ENCODE measurements at places on chromosomes 6 and 20.
A peak's percentile ranks its signal among the peaks of the same experiment; 100 is the strongest.

DNA sequence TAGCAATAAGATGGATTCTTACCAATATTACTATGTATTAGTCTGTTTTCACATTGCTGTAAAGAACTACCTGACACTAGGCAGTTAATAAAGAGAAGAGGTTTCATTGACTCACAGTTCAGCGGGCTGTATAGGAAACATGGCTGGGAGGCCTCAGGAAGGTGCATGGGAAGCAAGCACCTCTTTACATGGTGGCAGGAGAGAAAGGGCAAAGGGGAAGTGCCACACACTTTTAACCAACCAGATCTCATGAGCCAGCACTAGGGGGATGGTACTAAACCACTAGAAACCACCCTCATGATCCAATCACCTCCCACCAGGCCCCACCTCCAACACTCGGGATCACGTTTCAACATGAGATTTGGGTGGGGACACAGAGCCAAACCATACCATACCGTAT lies 40.7 kb upstream of the CCDC167 start:
- DNase-seq, result no peak

DNA sequence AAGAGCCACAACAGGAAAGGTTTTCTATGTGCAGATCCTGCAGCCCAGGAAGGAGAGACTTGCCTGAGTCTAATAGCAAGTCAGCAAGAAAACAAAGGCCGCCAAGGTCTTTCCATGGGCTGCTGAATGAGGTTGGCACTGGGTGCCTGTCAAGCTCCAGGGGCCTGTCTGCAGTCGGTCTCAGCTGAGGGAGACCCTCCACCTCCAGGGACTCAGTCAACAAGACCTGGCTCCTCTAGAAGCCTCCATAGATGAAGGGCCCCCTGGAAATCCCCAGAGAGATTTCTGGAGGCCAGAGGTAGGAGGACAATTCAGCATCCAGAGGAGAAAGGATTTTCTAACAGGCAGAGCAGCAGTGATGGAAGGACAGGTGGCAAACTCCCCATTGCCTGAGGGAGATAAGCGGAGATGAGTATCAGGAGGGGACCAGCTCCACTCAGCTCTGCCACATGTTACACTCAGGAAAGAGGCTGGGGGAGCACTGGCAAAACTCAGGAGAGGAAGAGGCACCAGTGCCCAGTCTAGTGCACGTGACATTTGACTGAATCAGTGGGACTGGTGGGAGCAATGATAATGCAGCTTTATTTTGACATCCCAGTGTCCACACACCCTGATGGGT lies 33.5 kb upstream of the FKBP1A start:
- DNase-seq, result no peak

DNA sequence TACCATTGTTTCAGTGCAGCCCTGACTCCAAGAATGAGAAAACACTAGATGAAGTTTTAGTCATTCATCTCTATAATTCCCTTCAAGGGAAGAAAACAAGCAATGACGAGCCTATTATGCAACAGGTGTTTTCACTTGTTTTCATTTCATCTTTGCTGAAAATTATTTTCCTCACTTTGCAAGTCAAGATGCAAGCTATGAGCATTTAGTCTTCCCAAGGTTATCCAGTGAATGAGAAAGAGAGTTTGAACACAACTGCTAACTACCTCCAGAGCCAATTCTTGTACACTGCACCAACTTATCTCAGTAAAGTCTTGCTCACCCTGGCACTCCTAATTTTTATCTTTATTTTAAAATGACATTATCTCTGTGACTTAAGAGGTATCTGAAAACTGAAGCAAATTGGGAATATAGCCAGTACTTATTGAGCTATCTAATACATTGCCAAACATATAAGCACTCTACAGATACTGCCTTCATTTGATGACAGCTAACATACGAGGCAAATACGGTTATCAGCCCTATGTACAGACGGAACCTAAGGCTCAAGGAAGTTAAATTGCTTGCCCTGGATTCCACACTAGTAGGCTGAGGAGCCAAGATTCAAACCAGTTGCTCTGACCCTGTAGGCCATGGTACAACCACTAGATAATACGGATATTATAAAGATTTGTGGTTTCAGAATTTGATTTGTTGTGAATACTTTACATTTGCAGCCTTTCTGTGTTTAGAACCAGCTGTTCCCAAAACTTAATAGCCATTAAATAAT lies 36.8 kb downstream of the MOXD1 start:
- DNase-seq, result no peak

DNA sequence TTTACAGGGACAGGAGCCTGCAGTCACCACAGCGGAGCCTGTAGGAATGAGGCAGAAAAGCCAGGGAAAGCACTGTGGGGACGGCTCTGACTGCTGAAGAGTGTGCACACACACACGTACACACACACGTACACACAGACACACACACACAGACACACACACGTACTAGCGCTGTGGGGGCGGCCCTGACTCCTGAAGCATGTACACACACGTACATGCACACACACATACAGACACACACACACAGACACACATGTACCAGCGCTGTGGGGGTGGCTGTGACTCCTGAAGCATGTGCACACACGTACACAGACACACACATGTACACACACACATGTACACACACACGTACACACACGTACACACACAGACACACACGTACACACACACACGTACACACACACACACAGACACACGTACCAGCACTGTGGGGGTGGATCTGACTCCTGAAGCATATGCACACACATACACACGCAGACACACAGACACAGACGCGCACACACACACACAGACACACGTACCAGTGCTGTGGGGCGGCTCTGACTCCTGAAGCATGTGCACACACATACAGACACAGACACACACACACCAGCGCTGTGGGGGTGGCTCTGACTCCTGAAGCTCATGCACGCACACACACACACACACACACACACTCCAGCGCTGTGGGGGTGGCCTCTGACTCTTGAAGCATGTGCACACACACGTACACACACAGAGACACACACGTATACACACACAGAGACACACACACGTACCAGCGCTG lies 127.3 kb downstream of the DLL1 start:
- no peak for DNase-seq

GRCh38 chr20:24095756-24096155 lies 107.2 kb upstream of the GGTLC1 start:
- no peak for DNase-seq

DNA sequence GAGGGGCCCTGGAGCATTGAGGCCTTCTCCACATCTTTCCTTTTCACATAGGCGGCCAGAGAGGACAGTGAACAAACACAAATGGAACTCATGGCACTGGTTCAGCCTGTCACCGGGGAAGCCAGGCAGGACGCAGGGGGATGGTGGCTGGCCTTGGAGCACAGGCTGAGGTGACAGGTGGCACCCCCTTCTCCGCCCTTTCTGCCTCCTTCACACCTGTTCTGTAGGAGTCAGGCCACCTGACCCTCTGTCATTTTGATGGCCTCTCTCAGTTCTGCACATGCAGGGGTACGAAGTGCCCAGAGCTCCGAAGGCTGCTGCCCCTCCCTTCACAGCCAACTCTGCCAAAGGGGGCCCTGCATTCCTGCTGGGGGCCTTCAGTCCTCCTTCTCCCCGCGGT lies 60.8 kb downstream of the CD40 start:
- no peak for DNase-seq

GRCh38 chr20:1894471-1894950 lies 696 bp upstream of the SIRPA start:
- peak; percentile 71 for DNase-seq

- DNase-seq, result no peak
These were observed 1040.0 kb upstream of the MAP3K7 start for GRCh38 chr6:91626911-91627310.

GRCh38 chr6:40532349-40533000 lies 54.7 kb downstream of the LRFN2 start:
- no peak for DNase-seq

DNA sequence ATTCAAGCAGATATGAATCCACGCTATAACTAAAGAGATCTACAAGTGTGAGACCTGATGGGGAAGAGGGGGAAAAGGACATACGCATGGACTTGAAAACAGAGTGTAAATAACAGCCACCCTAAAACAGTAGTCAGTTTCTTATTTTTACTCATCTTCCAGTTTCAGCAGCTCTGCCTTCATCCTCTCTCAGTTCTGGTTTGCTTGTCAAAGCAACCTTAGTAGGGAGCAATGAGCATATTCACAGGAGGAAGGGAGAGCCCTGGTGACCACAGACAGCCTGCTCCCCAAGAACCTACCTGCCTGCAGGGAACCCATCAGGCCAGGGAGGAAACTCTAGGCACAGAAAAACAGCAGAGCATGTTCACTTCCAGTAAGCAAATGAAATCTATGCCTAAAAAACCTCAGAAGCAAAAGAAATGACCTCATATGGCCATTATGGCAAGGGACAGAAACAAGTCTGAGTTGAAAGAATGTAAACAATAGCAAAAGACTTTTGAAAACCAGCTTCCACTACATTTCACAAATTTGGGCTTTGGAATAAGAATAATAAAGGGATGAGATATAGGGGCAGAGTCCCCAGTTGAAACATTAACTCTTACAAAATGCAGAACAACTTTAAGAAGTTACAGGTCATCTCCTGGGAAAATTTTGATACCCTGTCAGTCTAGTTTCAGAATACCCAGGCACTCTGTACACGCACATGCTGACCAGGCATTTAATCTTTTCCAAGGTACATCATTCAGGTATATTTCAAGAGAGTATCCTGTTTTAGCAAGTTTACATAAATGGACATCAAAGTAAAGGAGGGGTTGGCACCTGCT lies 120.8 kb upstream of the BCLAF1 start:
- DNase-seq, result no peak

- DNase-seq, result peak; percentile 35
These were observed 39.4 kb downstream of the ZBTB46 start for GRCh38 chr20:63791497-63792156.

- DNase-seq, result no peak
These were observed 135.7 kb upstream of the CCDC28A start for GRCh38 chr6:138637822-138638221.

DNA sequence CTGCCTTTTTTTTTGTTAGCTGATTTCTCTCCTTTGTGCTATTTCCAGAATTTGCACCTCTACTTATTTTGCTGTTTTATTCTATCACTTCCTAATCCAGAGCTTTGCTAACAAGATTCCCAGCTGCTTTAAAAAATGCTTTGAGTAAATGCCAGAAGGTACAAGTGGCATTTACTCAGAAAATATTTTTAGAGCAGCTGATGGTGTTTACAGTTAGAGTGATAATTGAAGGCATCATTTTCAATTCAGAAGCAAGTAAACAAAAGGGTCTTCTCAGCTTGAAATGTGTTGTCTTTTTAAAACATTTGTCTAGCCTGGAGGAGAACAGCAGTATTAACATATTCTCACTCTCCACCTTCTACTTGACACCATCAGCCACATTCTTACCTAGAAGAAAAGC lies 99.9 kb downstream of the OTOR start:
- DNase-seq, result no peak

DNA sequence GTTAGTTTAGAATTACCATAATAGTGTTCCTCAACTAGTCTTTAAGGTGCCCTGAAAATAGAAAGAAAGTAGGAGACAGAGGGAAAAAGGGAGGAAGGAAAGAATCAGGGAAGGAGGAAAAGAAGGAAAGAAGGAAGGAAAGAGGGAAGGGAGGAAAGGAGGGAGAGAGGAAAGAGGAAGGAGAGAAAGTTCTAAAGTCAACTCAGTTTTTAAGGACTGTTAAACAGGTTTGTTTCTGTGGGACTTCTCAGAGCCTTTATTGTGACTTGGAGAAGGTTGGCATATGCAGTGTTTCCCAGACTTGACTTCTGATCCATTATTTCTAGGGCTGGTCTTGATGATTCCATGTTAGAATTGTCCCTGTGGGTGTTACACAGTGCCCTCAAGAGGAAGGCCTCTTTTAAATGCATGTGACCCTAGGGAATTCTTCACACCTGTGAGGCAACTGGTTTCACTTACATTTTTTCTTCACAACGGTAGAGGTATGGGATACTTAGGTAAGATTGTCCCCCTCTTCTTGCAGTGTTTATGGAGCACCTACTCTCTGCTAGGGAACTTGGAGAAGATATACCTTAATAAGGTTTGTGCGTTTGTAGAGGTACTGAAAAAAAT lies 132.7 kb upstream of the GMDS start:
- no peak for DNase-seq

GRCh38 chr20:49420811-49421295 lies 61.6 kb downstream of the KCNB1 start:
- DNase-seq, result no peak

DNA sequence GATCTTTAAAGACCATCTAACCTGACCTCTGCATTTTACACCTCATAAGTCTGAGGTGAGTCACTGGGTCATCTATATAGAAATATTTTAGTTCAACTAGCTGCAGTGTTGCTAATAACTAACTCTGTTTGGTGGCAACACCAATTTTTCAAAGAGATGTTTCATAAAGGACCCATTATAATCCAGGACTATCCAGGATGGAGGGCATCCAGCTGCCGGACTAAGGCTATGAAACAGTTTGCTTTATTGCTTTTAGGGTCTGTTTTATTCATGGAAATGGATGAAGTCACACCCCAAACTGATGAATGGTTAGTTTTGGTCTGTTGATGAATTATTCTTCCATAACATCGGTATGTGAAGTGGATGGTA lies 204.2 kb upstream of the GMDS start:
- no peak for DNase-seq

DNA sequence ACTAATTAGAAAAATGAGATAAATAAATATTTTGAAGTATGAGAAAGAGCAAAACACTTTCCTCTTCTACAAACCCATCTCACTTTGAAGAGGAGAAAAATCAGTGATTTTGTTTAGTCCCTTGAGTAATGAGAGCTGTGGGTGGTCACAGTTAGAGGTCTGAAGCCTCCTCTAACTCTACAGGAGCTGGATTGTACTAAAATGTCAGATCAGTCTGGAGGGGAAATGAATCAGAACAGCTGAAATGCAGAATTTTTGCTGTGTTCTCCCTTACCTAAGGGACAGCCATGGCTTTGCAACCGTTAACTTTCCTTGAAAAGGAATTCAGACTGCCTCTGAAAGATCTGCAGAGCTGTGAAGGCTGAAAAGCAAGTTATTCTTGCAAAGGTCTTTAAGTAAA lies 11.4 kb upstream of the RFPL4B start:
- DNase-seq, result no peak

DNA sequence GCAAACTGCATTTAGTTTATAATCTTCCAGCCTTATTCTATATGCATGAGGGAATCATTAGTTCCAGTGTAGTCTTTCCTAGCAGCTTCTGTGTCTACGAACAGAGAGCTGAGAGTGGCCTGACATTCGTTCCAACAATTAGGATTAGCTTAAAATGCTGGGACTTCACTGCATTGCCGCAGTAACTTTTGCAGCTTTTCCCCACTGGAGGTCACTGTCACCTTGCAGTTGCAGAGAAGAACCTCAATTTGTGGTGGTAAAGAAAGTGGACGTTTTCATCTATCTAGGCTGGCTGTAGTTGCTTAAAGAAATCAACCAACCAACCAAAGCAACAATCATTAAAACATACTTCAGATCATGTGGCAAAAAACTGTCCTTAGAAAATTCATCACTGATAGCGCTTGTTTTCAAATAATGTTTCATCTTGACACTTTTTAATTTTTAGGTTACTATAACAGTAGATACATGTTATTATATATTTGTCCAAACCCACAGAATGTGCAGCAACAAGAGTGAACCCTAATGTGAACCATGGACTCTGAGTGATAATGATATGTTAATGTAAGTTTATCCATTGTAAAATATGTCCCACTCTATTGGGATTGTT lies 12.2 kb downstream of the MYLK4 start:
- DNase-seq, result peak; percentile 62

GRCh38 chr6:115838763-115839401 lies 221.8 kb downstream of the FRK start:
- peak; percentile 47 for DNase-seq

All from endothelial cell (in vitro differentiated cells).